Mammary epithelial cell (primary cell): ENCODE measurements at places on chromosomes 1 and 21. TPM values are rescaled to one million over a fixed set of nuclear protein-coding genes. Genes with fewer than 3 reads are reported as not detected.

- peak; percentile 68 for DNase-seq
These were observed 64.6 kb downstream of the SIK1 start for GRCh38 chr21:43362321-43362791.

GRCh38 chr1:48066936-48067335, 69.8 kb upstream of the TRABD2B start:
- DNase-seq = no peak

DNA sequence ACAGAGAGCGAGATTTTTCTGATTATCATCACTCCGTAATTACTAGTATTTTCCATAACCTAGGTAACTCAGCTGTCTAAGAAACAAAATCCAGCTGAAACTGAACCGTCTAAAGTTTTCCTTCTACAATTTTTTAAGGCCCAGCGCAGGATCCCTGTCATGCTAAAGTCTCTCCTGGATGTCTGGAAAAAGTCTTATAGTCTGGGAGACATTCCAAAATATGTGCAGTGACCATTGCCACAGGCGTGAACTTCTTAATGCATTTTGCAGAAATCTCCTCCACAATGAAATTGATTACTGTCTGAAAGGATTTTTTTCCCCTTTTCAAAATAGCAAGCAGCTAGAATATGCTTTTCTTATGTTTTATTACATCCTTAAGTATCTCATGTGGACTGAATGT, 209.3 kb upstream of the C1orf105 start:
- DNase-seq = no peak

GRCh38 chr1:97159342-97159741, 437.8 kb downstream of the PTBP2 start:
- DNase-seq = no peak

GRCh38 chr1:93080179-93080823, 1.2 kb downstream of the MTF2 start:
- peak; percentile 68 for DNase-seq

DNA sequence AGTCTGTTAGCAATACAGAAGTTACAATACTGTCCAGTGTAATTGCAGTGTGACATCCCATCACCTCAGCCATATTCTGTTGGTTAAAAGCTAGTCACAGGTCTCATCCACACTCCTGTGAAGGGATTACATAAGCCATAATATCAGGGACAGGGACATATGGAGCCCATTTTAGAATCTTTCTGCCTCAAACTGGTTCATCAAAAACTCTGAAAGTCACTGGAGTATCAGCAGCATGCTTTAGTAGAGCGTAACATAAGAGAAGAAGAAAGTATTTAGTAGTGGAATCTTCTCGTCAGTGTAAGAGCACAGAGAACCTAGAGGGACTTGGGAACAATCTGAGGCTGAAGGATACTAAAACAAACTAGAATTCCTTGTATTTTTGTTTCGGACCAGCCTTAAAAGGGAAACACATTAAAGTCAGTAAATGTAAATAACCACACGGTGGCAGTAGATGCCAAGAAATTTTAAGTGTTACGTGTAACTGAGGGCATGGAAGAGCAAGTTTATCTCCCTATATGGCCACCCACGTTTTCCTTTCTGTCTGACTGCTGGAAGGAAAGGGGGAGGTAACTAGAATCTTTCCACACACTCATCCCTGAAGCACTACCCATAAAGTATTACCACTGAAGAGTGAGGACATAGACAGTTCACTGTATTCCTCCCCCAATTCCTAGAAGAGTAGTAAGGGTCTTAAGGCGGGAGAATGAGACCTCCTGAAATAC, 41.6 kb upstream of the AGL start:
- DNase-seq = peak; percentile 81

GRCh38 chr1:51600965-51601364, 15.9 kb upstream of the OSBPL9 start:
- DNase-seq = no peak

DNA sequence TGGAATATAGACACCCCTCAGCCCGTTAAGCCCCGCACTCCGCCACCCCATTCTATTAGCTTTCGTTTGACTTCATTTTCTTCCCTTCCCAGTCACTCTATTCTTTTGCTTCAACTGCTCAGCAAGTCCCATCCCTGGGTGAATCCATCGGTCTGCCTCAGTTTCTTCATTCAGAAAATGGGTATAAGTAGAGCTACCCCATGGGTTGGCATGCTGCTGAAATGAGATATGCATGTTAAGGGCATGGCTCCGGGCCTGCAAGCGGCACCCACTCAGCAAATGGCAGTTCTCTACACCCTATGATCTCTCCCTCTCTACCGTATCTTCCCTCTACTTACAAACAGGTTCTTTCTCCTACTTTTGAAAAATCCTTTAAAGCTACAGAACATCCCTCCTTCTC, 87.8 kb upstream of the IRF2BP2 start:
- no peak for DNase-seq

DNA sequence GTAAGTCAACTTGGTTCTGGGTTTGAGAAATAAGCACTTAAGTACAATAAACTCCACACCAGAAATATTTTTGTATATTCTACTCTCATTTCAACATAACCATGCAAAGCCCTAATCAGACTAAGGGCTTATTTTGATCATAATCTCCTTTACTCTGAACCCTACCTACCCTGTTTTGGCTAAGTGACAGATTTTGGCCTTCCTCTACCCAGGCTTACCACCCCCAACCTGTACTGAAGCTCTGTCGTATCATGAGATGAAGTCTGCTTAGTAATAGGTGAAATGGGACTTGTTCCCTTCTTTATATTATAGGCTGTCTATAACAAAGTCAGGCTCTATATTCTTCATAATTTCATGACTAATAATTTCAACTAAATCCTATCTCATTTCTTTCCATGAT, 135.5 kb downstream of the RERE start:
- no peak for DNase-seq

DNA sequence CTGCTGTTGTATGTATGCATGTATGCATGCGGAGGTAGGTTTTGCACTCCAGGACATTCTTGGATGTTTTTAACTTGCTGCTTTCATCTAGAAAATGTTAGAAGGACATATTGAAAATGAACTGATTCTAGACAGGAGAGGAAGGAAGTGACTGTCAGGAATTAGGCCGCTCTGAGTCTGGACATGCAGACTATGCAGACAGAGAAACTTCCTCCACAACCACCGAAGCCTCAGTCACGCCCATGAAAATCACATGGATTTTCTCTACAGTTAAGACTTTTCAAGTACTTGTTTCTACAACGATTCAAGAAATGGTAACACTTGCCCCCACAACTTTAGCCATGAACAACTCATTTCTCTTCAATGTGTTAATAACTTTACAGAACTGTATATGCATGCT, 211.1 kb downstream of the SMYD3 start:
- DNase-seq = peak; percentile 46

- DNase-seq = no peak
These were observed 811 bp upstream of the ZNF672 start for GRCh38 chr1:248837045-248837780.

The RCAN3 gene
- polyA plus RNA-seq = 16.7 TPM

The STUM gene
- polyA plus RNA-seq = not detected

The AK5 gene
- polyA plus RNA-seq = 0.37 TPM
